ENCODE measurements at places on chromosomes 5 and 9.

DNA sequence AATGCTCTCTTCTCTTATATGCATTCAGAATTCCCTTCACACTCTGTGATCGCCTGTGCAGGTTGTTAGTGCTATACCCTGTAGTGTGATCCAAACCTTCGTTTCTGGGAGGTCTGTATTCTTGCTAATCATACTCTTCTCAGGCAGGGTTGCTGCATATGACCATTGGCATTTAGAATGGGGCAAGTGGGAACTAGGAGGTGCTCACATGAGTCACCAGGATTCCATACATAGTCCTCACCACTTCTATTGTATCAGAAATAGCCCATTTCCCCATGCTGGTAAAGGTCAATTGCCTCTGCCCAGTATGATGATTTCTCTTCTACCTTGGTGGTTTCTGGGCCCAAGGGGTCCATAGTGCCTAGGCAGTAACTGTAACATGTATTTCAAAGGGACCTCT is 443.5 kb upstream of the CDH6 start:
- no peak for DNase-seq

DNA sequence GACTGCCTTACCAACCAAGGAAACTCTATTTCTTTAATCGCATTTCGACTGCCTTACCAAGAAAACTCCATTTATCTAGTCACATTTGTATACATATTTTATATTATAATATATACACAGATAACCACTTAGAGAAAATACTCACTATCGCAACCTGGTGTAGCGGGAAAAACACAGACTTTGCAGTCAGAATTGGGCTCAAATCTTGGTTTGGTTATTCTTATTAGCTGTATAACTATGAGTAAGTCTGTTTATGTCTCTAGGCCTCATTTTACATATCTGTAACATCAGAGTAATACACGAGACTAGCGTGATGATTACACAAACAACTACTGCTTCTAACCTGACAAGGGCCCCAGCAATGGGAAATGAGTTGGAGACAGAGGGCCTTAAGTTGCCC is 127.5 kb upstream of the POU5F2 start:
- DNase-seq: no peak

GRCh38 chr9:93011114-93011513 is 47.4 kb upstream of the SUSD3 start:
- no peak for DNase-seq

GRCh38 chr9:8168916-8169438 is 369.4 kb upstream of the DMAC1 start:
- DNase-seq: no peak

All from fibroblast of the conjunctiva (primary cell).